Stimulated activated naive CD8-positive, alpha-beta T cell treated with anti-CD3 and anti-CD28 coated beads, Interleukin-15, amount 100 ng/mL, for 72 hours (primary cell): ENCODE measurements at places on chromosomes 1 and 21.

- no peak for DNase-seq
These were observed 8.9 kb downstream of the MKNK1 start for GRCh38 chr1:46595127-46595526.

GRCh38 chr1:186985889-186986491 lies 157.2 kb downstream of the PLA2G4A start:
- DNase-seq = no peak

DNA sequence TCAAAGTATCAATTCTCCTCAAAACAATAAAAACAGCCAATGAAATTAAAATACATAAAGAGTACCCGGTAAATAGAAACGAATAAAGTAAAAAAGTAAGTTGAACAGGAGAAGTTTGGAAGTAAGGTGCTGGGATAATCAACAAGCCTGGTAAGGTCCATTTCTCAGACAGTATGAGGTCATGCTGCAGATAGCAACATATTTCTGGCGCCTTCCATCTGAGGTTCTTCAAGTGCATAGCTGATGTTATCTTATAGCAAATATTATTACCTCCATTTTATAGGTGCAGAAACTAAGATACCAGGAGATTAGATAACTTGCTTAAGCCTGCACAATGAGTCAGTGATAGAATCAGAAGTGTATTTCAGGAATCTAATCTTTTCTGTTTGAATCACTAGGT lies 23.7 kb upstream of the CEP350 start:
- DNase-seq = no peak

DNA sequence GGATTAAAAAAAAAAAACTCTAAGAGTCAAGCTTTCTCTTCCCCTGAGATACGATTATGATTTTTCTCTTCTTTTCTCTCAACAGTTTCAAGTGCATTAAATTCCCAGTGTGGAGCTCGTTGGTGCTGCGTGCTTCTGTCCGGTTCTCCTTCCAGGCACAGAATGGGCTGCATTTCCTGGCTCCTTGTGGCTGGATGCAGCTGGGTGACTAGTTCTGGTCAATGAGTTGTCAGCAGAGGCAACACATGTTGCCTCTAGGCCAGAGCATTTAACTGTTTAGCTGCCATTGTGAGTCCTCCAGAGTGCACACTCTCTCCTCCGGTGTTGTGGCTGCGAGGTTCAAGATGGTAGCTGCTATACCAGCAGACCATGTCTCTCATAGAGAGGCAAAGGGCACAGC lies 312.9 kb downstream of the RRAGC start:
- no peak for DNase-seq

DNA sequence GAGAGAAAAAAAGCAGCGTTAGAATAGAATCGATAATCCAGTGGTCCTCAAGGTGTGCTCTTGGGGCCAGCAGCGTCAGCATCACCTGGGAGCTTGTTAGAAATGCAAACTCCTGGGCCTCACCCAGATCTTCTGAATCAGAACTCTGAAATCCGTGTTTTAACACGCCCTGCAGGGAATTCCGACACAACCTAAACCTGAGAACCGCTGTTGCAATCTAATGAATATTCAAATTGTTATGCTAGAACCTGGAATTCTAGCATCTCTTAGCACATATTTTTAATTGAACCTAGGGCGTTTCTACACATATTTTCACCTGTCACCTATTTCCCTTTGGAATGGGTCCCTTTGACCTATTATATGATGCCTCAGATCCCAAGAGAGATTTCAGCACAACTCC lies 175.7 kb downstream of the PSMG1 start:
- no peak for DNase-seq

GRCh38 chr1:205800981-205801703 lies 11.9 kb downstream of the SLC41A1 start:
- DNase-seq = no peak

GRCh38 chr1:61501971-61502916 lies 222.7 kb downstream of the TM2D1 start:
- no peak for DNase-seq

GRCh38 chr1:185676969-185677368 lies 57.2 kb upstream of the HMCN1 start:
- DNase-seq = no peak

DNA sequence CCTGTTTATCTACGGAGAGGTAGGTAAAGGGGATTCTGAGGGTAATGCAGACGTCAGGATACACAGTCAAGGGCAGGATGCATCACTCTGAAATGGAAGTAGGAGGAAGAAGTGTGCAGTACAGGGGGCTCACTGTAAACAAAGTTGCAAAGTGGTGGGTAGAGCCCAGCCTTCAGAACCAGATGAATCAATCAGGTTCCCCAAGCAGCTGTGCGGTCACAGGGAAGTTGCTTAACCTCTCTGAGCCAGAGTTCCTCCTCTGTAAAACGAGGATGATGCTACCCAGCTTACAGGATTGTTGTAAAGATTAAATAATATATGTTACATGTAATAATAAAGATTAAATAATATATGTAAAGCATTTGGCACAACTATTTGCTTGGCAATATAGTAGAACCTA lies 13.5 kb upstream of the MYOM3 start:
- no peak for DNase-seq

DNA sequence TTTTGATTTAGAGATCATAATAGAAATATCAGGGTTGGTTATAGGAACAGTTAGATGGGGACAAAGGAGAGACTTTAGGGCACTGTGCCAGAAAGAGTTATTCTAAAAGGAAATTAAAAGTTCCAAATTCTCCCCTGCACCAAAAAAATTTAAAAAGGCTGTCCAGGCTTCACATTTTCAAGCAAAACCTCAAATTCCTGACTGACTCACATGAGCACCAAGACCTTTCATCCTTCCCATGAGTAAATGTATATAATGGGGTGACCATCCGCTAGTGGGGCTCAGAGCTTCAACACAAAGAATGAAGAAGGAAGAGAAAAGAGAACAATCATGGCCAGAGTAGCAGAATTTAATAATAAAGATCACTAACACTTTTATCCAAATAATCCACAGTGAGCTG lies 131.6 kb upstream of the MROH9 start:
- DNase-seq = no peak

DNA sequence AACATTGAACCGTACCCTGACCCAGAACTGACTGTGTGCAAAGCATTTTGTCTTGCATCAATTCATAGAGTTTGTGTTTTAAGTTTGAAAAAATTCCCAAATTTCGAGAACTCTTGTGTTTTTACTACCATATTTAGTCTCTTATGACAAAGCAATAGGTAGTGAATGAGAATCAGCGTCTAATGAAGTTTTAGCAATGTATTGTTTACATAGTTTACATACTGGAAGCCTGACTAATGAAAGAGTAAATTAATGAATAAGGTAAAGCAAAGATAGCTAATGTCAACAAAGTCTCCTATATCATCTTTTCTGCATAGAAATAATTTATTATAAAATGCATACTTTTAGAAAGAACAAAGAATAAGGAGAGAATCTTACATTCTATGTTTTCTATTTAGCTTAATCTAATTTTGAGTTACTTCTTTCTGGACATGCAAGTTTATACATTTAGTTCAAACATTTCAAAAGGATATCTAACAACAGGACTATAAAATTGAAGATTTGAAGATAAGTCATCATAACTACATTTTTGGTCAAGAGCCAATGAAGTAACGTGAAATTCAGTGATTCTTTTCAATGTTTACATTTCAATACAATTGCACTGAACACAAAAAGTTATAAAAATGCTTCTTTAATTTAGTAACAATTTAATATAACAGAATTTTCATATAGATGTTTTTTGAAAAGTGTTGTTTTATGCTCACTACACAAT lies 1943.7 kb downstream of the NCAM2 start:
- DNase-seq = no peak

DNA sequence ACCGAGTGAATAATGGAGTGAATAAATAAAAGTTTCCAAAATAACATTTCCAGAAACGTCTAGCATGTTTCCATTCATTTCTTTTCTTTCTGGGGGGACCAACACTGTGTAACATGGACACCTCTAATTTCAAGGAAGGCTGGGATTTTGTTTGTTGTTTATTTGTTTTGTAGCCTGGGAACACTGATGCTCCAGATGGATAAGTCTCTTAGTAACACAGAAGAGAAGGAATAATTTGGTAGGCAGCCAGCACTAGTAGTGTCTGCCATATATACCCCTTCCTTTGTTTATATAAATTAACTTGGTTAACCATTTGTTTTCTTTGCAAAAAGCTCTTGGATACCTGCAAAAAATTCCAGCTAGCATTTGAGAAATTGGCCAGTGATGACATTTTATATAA lies 411.4 kb upstream of the DEPDC1 start:
- no peak for DNase-seq

DNA sequence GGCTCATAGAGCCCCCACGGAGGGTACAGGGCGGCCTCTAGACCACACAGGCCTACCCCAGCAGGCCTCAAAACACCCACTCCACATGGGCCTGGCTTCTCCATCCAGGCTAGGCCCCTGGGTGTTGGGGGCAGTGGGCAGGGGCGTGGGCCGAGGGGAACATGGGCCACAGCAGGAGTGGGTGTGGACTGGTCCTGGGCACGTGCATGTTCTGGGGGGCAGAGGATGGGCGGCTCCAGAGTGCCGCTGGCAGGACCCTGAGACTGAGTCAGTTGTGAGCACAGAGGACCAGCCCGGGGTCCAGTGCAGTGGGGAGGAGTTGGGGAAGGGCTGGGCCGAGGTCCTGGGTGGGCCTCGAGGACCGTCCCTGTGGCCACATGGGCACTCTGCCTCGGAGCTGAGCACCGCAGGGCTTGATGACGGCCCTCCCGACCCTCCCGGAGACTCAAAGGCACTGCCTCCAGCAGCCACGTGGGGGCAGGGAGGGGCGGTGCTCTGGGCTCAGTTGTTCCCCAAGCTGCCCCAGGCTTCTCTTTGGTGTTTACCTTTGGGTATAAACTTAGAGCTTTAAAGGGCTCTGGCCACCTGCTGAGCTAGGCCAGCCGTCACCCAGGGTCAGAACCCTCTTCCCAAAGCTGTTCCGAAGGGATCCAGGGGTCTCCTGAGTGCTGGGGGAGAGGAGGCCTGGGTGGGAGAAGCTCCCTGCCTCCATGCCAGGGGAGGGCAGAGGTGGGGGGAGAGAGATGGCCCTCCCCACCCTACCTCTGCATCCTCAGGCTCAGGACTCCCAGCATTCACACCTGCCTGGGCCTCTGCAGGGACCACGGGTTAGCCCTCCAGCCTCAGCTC lies 79.9 kb downstream of the MORN1 start:
- DNase-seq = peak; percentile 57

DNA sequence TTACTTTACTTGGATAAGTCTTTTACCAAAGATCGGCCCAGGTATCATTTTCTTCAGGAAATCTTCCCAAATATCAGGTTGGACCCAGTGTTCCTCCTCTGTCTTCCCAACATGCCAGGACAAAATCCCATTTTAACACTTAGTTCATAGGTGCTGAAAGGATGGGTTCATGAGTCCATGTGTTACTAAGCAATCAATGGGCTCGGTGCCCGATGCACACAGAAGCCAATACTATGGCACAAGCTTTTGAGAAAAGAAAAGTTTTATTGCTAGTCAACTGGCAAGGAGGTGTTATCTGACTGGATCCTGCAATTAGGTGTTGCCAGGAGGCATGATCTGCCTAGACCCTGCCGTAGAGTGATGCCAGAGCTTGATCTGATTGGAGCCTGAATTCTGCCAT lies 133.3 kb upstream of the SLC44A3 start:
- DNase-seq = no peak

- DNase-seq = no peak
These were observed 37.8 kb upstream of the CCSAP start for GRCh38 chr1:229380536-229381160.

DNA sequence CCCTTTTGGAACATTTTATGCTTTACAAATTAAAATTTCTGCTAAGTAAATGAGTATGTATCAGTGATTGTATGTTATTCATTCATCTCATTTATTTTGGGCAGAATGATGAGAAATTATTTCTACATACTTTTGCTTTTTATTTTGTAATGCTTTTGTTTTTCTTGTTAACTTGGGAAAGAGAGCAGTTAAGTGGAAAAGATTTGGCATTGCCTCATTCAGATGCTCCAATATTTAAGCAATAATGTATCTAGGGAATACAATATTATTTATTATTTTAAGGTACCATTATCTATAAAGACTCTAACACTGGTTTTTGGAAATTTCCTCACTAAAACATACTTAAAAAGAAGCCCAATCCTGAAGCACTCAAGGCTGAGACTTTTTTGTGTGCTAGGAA lies 431.8 kb downstream of the NEGR1 start:
- DNase-seq = no peak

DNA sequence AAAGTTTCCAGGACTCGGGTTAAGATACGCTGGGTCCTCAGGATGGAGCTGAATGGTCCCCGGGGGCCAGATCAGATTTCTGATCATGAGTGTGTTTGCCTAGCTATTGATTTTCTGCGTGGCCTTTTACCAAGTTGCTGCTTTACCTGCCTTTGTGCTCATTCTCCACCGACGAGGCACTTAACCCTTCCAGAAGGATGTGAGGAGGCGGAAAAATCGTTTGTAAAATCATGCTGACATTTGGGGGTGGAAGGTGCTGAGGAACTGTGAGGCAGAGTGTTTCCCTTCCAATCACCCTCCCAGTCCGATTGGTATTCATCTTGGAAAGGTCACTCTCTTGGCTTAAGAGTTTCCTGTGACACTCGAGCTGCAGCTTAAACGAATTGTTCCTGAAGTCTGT lies 337.1 kb upstream of the KAZN start:
- DNase-seq = no peak

GRCh38 chr1:157969697-157970485 lies 23.6 kb upstream of the KIRREL1 start:
- no peak for DNase-seq
